ENCODE measurements at places on chromosomes 2 and 18. TPM values are rescaled to one million over a fixed set of nuclear protein-coding genes. Genes with fewer than 3 reads are reported as not detected.

Gene C2orf72
- total RNA-seq = not detected

Gene CNDP1
- 0.15 TPM for total RNA-seq

Gene RFX8
- total RNA-seq = 4.2 TPM

Gene MYL1
- total RNA-seq = not detected

Gene LCT
- total RNA-seq = not detected

Gene NPHP1
- total RNA-seq = 8.4 TPM

Gene COLEC12
- total RNA-seq = 14.8 TPM

Gene RAB6D
- not detected for total RNA-seq

Gene LONRF2
- under 0.01 TPM for total RNA-seq

Gene LIPG
- 13.7 TPM for total RNA-seq

Gene SPRED2
- total RNA-seq = 7.4 TPM

Gene LMAN1
- 124 TPM for total RNA-seq

Gene GPR35
- total RNA-seq = 0.15 TPM

Gene CDK5R2
- total RNA-seq = not detected

Gene SLC4A5
- under 0.01 TPM for total RNA-seq

Gene SLC5A7
- total RNA-seq = not detected

Gene KIF5C
- total RNA-seq = 0.45 TPM

Gene ELOA2
- not detected for total RNA-seq

Gene SCN2A
- total RNA-seq = 1.2 TPM

Gene UPP2
- not detected for total RNA-seq

Gene CGREF1
- 1.5 TPM for total RNA-seq

Gene CABYR
- total RNA-seq = 6.7 TPM

Gene NAT8
- total RNA-seq = not detected

Gene TDRD15
- total RNA-seq = not detected

Gene OTOS
- not detected for total RNA-seq

Gene PROC
- not detected for total RNA-seq

Gene SP140L
- total RNA-seq = 4.9 TPM

Gene RAX
- not detected for total RNA-seq

Gene TUBA3E
- total RNA-seq = not detected

Gene COL3A1
- 652 TPM for total RNA-seq
